ENCODE measurements at places on chromosomes 1 and 21.
A peak's percentile ranks its signal among the peaks of the same experiment; 100 is the strongest.

- no peak for DNase-seq
Measured at GRCh38 chr1:204094856-204095634, 22.1 kb downstream of the SOX13 start.

DNA sequence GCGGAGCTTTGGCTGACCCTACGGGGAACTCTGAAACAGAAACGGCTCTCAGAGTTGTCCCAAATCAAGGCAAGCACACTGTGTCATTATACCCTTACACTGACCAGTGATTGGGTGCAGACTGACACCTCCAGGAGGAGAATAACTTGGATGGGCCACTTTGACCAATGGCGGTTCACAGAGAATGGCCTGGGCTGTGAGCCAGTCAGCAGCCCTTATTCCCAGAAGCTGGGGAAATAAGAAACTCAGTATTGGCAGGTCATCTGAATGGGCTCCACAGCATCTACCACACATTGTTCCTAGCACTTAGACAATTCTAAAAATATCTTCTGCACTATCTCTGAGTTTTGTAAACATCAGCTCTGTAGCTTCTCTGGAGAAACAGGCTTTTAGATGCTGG lies 265.2 kb downstream of the ADGRL2 start:
- no peak for DNase-seq

- DNase-seq = no peak
Measured at GRCh38 chr1:26797627-26798026, 9.9 kb downstream of the PIGV start.

DNA sequence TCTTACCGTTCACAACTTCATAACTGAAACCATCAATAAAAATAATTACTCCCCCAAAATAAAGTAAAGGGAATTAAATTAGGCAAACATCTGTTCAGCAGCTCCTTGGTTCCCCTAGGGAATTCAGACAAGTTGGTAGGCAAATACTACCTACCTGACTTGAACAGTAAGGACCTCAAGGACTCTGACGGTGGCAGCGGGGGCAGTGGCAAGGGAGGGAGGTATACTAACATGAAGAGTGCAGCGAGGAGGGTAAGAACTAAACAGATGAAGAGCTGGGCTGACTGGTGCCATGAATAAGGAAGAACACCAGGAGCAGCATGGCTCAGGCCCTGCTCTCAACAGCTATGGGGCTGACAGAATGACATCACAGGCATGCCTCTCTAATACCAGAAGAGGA lies 33.1 kb downstream of the MTOR start:
- no peak for DNase-seq

GRCh38 chr1:153957744-153958110 lies 685 bp downstream of the CRTC2 start:
- DNase-seq = no peak

DNA sequence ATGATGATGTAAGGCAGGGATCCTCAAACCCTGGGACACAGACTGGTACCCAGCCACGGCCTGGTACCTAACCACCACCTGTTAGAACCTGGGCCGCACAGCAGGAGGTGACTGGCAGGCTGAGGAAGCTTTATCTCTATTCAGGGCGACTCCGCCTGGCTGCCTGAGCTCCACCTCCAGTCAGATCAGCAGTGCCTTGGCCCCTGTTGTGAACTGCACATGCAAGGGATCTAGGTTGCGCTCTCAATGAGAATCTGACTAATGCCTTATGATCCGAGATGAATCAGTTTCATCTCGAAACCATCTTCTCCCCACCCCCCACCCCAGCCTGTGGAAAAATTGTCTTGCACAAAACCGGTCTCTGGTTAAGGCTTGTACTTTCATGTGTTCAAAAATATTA lies 4.2 kb downstream of the RNPC3 start:
- peak; percentile 3 for DNase-seq

GRCh38 chr1:180144659-180145357 lies 9.9 kb upstream of the QSOX1 start:
- no peak for DNase-seq

DNA sequence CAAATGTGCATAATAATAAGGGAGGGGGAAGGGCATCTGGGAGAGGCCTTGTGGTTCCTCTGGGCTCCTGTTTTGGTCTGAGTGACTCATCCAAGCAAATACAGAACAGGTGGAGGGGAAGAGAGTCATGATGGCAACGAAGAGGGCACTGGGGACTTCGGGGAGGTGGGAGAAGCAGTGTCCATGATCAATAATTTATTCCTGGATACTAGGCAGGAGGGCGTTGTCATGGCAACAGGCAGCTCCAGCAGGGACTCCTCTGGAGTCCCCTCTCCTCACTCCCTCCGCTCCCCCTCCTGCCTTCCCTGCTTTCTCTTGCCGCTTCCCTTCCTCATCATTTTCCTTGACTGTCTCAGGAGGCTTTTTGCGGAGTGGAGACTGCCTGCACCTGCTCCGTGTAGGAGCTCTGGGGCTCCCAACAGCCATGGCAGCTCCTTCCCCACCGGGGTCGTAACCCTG lies 12.3 kb upstream of the NFASC start:
- no peak for DNase-seq

- DNase-seq = peak; percentile 98
Measured at GRCh38 chr1:38012363-38013226, at the start of gene UTP11. TSS of gene UTP11 (plus strand) at chr1:38012734. CDS start at chr1:38012803, 69 bp downstream.

DNA sequence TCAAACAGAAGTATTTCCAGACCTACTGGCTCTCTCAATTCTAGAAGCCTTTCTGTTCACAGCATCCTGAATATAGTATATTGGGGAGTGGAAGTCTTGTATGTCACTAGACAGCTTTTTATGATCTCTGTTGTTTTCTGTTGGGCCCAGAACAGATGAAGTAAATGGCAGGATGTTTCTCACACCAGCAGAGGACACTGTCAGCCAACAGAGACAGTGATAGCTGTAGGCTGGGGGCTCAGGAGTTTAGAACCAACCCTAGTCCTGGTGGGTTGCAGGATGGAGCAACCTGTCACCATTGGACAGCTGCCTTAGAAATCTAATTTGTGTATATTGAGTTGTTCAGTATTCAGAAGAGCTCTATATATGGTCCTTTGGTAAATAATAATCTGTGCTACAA lies 16.9 kb downstream of the AGO1 start:
- peak; percentile 11 for DNase-seq

DNA sequence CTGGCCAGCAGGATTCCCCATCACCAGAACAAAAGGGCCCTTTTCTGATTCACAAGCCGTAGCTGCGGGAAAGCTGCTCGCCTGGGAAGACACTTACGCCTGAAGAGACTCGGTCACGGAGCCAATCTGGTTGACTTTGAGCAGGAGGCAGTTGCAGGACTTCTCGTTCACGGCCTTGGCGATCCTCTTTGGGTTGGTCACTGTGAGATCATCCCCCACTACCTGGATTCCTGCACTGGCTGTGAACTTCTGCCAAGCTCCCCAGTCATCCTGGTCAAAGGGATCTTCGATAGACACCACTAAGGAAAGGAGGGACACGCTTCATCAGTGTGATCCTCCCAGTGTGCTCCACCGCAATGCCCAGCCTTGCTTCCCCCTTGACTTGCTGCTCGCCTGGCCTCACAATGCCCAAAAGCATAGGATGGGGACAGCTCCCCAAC lies 14.7 kb downstream of the ENO1 start:
- DNase-seq = no peak

DNA sequence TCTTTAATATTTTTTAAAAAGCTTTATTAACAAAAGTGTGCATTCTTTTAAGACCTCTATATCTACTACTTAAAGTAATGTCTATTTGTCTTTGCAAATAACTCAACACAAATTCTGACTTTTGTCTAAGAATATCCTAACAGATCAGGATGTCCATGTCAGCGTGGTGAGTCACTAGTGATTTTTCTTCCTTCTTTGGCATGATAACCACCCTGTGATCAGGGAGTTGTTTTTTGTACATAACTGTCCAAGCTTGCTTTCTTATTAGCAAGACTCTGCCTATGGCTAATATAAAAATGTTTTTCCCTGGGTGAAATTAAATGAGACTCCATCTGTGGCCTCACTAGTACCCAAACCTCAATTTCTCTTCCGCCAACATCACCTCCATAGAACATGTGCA lies 688.9 kb upstream of the ADGRL2 start:
- no peak for DNase-seq

DNA sequence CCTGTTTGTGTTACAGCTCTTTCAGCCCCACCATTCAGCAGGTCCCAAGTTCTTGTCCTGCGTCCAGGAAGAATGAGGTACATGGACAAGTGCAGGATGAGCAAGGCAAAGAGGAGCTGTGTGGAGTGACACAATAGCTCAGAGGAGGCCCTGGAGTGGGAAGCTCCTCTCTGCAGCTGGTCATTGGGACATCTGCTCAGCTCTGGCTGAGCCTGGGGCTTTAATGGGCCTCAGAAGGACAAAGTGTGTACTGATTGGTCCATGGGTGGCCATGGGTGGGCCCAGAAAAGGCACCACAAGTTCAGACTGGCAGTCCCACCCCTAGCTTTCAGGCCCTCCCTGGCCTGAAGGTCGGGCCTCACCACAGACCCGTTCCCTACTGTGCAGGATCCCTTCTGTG lies 14.7 kb upstream of the HYI start:
- no peak for DNase-seq

DNA sequence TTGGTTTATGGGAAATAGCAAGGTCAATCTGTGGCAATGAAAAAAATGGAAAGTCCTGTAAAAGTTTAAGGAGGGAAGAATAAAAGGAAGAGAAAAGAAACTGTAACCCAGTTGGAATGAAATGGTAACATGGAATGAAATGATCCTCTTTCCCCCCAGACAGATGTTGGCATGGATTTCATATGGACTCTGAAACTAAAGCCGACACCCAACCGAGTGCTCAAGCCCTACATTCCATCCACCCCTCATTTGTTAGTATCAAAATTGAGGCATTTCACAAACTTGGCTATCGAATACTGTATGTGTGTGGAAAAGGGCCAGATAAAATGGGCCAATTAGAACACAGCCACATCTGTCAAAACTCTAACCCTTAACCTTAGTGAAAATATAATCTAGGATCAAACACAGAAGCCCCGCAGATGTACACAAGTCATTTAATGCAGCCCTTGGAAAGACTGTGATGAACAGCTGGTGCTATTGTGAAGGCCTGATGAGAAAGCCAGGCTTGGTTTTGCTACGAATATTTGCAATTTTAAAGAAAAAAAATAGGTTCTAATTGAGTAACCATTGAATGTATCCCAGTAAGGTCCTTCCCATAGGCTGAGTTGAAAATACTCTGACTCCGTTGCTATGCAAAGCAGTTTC lies 72.6 kb upstream of the RGL1 start:
- DNase-seq = no peak

DNA sequence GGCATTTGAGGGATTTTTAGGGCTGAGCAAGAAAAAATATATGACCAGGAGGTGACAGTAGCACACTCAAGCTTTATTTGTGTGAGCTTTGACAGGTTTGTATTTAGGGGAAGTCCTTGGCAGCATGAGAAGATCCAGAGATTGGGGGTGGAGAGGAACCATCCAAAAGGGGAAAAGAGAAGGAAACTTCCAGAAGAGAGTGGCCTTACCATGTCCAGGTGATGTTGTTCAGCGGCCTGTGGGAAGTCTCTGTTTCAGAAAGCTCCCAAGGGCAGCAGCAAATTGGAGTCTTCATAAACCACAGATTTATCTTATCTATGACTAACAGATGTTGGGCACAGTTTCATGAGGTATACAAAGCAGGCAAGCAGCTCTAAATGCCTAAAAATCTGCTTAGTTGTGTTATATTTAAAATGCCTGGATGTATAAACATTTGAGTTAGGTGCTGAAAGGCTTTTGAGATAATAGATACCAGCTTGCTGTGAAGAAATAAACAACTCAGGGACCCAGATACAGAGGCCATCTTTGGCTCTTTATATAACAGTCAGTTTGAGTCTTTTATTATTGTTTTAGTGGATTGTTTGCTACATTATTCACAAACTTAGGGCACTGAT lies 21.2 kb upstream of the ADAR start:
- DNase-seq = no peak

- DNase-seq = no peak
Measured at GRCh38 chr1:192438737-192439136, 121.9 kb downstream of the RGS21 start.

GRCh38 chr1:53176452-53177208 lies 20.0 kb upstream of the CPT2 start:
- DNase-seq = no peak

- no peak for DNase-seq
Measured at GRCh38 chr1:234217316-234217840, 155.9 kb upstream of the COA6 start.

DNA sequence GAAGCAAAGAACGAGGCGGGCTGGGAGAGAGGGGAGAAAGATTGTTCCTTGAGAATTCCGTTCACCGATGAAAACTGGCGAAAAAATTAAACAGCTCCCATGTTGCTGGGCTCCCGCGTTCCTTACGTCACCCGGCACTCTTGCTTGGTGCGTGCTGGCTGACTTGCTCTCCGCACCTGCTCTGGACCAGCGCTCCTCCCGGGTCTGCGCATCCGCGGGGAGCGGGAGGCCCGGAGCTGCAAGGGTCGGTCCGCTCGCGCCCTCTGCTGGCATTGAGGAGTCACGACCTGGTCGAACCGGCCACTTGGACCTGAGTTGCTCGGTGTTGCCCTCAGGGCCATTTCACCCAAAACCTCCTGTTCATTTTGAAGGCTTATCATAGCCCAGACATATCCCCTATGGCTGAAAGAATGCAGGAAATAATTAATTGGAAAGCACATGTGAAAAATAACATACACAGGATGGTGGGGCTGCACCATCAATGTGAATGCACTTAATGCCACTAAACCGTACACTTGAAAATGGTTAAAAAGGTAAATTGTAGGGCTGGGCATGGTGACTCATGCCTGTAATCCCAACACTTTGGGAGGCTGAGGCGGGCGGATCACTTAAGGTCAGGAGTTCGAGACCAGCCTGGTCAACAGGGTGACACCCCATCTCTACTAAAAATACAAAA lies 98.9 kb upstream of the BACE2 start:
- peak; percentile 50 for DNase-seq

DNA sequence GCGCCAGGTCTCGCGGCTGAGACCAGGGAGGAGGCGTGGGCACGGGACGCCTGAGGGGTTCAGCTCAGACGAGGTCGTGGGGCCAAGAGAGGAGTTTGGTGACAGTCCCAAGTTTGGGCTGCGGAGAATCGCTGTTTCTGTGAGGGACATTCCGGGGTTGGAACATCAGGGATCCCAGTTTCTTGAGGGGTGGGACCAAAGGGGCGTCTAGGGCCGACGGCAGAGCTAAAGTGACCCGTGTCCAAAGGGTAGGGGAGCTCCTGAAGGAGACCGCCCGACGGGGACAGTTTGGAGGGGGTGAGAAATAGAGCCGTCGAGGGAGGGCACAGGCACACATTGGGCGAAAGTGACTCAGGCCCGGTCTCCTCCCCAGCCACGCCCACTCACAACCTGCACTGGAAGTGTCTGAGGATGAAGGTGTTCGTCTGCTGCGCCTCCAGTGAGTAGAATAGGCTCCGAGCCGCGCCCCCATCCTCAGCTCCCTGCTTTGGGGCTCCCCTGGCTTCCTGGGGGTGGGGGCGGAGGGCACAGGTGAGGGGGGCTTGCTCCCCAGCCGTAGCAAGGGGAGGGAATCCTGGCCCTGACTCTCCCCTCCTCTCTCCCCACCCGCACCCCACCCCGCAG lies 7.0 kb downstream of the EFNA3 start:
- peak; percentile 71 for DNase-seq

GRCh38 chr1:162929177-162929576 lies 68.2 kb upstream of the CCDC190 start:
- no peak for DNase-seq

- DNase-seq = no peak
Measured at GRCh38 chr21:31992391-31992790, 119.6 kb downstream of the HUNK start.
